ENCODE measurements at places on chromosomes 6 and 20. TPM values are rescaled to one million over a fixed set of nuclear protein-coding genes. Genes with fewer than 3 reads are reported as not detected.

DNA sequence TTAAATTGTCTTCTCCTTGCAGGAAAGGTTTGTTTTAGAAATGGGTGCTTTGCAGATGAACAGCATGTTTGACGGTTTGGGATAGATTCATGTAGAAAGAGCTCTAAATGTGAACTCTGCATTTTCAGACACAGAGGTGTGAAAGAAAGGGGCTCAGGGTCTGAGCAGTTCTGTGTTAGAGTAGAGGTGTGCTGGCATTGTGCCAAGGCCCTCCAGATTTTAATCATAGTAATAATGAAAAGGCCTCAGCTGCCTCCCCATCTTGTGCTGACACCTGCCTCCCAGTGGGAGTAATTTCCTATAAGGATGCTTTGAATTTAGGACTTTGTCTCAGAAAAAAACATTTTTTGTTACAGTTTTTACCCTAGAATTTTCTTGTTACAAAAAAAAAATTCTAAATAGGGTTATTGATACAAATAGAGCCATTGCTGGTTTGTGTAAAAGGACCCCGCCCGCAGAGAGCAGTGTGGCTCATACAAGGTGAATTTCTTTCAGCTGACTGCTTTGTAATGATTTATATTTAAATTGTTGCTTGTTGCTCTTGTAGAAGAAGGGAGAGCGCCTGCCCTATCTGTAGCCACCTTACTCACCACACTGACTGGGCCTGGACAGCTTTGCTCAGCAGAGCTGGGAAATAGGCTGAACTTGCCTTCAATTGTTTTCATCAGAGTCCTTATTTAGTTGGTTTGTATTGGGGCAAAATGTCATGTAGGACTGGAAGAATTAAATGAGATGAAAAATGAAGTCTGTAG, 294.5 kb downstream of the ZFAND3 start:
- no peak for DNase-seq

DNA sequence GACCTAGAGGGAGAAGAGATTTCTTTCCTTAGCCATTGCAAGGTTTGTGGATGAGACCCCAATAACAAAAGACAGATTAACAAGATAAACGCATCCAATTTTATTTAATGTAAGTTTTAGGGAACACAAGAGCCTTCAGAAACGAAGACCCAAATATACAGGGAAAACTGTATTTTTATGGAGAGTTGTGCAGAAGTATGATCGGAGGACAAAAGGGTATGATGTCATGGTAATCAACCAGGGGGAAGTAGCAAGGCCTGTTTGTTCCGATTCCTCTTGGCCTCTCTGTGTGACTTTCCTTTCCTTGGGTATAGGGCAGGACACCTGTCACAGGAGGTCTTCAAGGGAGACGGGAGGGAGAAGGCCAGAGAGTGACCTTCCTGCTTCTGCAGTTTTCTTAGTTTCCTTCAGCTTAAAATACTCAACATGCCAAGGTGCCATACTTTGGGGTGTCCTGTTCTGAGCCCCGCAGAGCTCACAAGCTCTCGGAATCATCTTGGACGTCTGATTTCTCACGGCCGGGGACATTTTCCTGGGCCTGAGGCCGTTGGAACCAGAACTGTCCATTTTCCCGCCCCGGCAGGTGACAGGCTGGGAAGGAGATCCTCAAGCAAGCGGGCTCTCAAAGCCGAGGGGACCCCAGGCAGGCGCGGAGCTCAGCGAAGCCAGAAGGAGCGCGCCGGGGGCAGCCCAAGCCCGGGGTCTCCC, 21.7 kb downstream of the TMC2 start:
- no peak for DNase-seq

- DNase-seq = no peak
Observed at GRCh38 chr20:56430461-56430860, 18.4 kb downstream of the CASS4 start.

DNA sequence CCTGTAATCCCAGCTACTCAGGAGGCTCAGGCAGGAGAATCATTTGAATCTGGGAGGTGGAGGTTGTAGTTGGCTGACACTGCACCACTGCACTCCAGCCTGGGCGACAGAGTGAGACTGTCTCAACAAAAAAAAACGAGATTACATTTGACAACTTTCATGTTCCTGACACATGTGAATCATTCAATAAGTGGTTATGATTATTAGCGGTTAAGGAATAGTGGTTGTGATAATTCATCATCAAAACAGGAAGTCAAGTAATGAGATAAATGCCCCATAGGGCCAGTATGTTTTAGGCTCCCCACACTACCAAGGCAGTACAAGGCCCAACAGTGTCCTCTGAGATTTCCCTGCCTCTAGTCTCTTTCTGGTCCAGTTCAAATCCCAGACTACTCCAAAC, 2.5 kb downstream of the HDDC2 start:
- DNase-seq = no peak

- no peak for DNase-seq
Observed at GRCh38 chr6:100381111-100381510, 83.6 kb downstream of the SIM1 start.

DNA sequence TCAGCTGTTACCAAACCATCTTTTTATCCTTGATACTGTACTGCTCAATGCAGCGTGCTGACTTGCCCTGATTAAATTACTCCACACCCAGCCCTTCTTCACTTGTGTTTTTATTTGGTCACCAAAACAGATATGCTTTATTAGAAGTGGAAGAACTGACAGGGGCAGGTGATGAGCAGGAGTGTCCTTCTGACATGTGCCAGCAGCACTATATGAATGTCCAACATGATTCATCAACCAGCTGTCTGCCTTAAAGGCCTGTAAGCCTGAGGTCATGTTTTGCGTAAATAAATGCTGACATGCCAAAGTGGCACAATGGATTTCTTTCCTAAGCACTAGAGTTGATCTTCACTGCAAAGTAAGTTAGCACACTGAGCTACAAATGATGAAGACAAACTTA, 15.4 kb downstream of the POPDC3 start:
- peak; percentile 57 for DNase-seq

DNA sequence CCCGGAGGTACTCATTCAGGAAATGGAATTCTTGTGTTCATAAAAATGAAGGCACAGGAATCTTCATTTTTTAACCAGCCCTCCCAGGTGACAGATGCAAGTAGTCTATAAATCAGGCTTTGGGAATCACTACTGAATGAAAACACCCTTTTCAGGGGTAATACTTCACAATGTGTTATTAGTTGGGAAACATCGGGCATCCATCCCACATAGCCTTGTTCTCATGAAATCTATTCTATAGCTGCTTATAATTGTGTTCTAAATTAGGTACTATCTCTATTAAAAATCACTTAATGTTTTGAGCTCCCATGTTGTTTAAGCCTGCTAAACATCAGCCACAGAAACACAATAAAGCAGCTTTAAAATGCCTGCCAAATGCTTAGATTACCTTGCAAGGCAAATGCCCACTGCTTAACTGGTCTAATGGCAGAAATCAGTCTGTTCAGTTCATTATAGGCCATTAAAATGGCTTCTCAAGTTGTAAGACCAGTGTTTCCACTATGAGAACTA, 94.9 kb downstream of the L3MBTL3 start:
- no peak for DNase-seq

- no peak for DNase-seq
Observed at GRCh38 chr6:11970114-11970513, 42.0 kb upstream of the HIVEP1 start.

FERMT1 gene
- total RNA-seq = 25.5 TPM

SLCO4A1 gene
- total RNA-seq = 27.0 TPM

- DNase-seq = no peak
Observed at GRCh38 chr20:38157635-38158495, 7.2 kb downstream of the TGM2 start.

- DNase-seq = peak; percentile 82
Observed at GRCh38 chr6:32933661-32934085, 7.2 kb downstream of the HLA-DMB start.

GRCh38 chr6:150159757-150160156, 16.9 kb downstream of the PPP1R14C start:
- no peak for DNase-seq

C20orf141 gene
- not detected for total RNA-seq

ZSCAN16 gene
- 4.4 TPM for total RNA-seq

DNA sequence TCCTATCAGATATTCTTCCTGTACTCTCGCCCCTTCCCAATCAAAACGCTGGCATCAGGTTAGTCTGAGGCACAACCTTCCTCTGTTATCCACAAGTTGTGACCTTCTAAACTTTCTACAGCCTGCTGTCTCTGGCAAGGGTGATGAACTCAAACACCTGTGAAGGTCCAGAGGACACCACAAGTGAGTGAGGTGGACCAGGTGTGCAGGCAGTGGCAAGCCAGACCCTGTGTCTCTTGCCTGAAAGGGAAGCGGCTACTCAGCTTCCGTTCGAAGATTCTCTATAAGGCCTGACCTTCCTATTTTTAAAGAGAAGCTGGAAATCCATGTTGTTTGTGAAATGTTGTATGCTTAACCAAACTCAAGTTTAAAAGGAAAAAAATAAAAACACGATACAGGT, 36.8 kb downstream of the GCM1 start:
- no peak for DNase-seq

- DNase-seq = no peak
Observed at GRCh38 chr6:155980014-155980767, 524.6 kb upstream of the NOX3 start.

DNA sequence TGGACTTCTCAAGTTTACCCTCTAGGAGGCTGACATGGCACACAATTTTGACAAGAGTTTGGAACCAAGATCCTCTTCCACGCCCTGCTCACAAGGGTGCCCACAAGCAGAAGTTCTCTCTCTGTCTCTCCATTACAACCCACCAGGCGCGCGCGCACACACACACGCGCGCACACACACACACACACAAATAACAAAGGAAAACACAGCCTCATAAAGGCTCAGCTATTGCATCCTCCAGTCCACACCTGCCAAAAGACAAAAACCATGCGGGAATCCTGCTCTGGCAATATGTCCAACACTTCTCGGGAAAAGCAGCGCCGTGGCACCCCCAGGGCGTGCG, 870 bp downstream of the PAK5 start:
- no peak for DNase-seq

GRCh38 chr6:47495954-47496545, 18.5 kb downstream of the CD2AP start:
- no peak for DNase-seq

DNA sequence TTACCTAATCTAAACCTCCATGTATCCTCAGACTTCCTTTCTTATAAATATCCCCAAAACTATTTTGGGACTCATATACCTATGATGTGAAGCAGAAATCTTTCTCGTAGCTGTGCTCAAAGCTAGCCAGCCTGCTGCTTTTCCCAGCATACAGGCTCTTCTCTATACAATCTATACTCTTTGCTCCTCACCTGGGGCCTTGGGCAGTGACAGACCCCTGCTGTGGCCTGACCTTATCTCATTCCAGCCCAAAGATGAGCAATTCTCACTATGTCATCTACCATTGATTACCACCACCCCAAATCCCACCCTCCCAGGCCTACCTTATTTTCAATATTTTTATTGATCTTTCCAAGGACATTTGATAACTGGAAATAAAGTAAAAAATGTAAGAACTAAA, 83.2 kb upstream of the FBXL4 start:
- DNase-seq = no peak

GRCh38 chr20:23277316-23277715, 73.3 kb upstream of the NXT1 start:
- DNase-seq = no peak

DNA sequence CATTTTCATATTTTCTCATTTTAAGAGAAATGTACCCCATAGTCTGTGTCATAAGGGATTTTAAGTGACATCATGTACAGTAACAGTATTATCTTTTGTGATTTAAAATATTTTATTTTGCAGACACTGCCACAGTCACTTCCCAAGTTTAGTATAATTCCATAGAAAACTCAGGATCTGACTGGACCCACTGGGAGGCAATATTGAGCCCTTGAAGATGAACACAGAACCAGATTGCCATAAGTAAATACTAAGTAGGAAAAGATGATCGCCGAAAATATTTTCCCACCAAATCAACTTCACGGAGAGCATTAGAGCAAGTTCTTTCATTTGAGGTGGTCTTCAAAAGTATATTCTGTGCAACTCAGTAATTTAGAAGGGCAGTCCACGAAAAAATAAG, 17.6 kb upstream of the PKHD1 start:
- DNase-seq = no peak

CENPQ gene
- 5.4 TPM for total RNA-seq

NMBR gene
- not detected for total RNA-seq

THBD gene
- 36.2 TPM for total RNA-seq

- peak; percentile 90 for DNase-seq
Observed at GRCh38 chr20:10558635-10559187, 115.1 kb downstream of the JAG1 start.

KIF25 gene
- not detected for total RNA-seq

DNA sequence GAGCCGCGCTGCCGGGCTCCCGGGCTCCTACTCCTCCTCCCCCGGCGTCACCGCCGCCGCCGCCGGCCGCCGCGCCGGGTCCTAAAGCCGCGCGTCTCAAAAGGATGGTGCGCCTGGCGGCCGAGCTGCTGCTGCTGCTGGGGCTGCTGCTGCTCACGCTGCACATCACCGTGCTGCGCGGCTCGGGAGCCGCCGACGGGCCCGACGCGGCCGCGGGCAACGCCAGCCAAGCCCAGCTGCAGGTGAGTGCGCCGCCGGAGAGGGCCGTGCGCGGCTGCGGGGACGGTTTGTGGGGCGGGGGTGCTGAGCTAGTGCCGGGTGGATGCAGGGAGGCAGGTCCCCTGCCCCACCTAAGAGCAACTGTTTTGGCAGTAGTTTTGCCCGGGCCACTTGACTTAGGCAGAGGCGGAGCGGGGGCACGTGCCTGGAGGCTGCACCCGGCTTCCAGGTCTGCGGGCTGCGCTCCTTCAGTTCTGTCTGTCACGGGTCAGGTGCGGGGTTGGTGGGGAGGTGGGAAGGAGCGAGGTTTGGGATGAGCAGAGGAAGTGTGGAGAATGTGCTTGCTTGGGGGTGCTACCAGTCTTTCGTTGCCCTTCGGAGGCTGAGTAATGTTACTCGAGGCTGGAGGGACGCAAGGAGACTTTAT, 722 bp downstream of the ISM1 start:
- peak; percentile 69 for DNase-seq

DNA sequence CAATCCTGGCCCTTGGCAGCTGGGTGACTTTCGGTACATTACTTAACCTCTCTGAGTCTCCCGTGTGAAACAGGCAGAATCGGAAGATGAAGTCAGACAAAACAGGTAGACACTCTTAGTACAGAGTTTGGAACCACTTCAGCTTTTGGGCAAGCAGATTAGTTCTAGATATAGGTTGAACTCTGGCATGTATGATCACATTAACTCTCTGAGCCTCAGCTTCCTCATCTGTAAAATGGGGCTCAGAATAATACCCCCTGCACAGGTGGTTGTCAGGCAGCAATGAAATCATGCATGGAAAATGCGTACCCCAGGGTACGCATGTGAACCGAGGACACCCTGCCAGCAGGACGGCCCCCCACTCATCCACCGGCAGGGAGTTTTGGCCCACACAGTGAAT, 87.7 kb downstream of the KCNB1 start:
- no peak for DNase-seq
